Stimulated activated CD4-positive, alpha-beta T cell treated with anti-CD3 and anti-CD28 coated beads, TNF-alpha, amount 100 ng/mL, for 1 hour (primary cell): ENCODE measurements at places on chromosomes 16 and 17.

GRCh38 chr16:82584553-82585152, 42.1 kb upstream of the CDH13 start:
- DNase-seq: no peak

- DNase-seq: no peak
These were observed 22.0 kb downstream of the PRCD start for GRCh38 chr17:76561799-76562268.

GRCh38 chr17:77366206-77366557, 225.4 kb downstream of the SEC14L1 start:
- DNase-seq: no peak

DNA sequence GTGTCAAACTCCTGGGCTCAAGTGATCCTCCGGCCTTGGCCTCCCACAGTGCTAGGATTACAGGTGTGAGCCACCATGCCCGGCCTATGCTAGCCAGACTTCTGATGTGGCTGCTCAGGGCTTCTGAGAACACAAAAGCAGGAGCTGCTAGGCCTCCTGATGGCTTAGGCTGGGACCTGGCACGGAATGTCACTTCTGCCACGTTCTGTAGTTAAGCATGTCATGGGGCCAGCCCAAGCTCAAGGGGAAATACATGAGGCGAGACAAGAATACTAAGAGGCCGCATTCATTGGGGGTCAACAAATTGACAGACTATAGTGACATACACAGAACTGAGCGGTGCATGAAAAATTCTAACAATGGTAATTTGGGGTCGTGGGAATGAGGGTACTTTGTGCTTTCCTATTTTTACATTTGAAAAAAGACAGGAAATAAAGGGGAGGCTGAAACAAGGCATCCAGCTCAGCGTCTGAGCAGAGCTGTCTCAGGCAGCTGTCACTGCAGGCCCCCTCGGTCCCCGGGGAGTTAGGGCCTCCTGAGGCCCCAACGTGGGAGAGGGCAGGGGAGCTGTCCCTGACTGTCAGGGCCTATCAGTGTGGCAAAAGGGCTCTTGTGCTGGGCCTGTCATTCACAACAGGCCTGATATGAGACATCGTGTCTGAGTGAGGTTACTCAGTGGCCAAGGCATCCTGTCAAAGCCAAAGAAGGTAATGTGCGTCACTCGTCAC, 26.4 kb downstream of the CFAP20 start:
- no peak for DNase-seq

GRCh38 chr17:63035695-63036094, 69.7 kb downstream of the TANC2 start:
- no peak for DNase-seq
